Effector CD4-positive, alpha-beta T cell (primary cell): ENCODE measurements at places on chromosomes 6 and 20.

DNA sequence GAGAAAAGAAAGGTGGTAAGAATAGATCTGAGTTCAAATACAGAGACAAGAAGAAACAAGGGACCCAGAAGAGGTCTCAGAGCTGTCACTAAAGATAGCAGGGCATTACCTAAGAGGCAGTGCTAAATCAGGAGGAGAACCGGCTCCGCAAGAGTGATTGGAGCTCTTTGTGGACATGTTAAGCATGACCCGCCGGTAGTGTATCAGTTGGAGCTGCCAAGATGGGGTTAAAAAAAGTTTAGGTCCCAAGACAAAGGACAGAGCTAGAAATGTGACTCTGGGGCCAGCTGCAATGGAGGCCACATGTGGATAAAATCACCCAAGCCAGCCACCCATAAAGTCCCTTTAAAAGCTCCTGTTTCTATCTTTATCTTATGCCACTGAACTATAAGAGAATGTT, 93.4 kb downstream of the MBOAT1 start:
- DNase-seq: no peak

DNA sequence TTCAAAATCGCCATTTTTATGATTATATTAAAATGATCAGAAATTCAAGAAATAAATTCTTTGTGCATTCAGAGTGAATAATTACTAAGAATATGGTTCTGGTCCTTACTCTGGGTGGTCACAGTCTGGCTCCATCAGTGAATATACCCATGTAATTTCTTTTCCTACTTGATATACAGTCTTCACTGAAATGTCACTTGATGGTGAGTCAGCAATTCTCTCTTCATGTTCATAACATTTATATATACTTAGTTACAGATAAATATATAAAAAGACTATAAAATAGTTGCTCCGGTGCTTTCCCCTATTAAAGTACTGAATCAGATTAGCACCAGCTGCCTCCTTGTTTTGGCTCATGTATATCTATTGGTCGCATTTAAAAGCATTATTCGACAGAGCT, 56.4 kb upstream of the MTRF1L start:
- DNase-seq: no peak

- DNase-seq: no peak
Measured at GRCh38 chr20:44394702-44395460, 39.4 kb downstream of the HNF4A start.

GRCh38 chr20:19859444-19859843, 101.4 kb downstream of the RIN2 start:
- DNase-seq: no peak

- no peak for DNase-seq
Measured at GRCh38 chr20:1800777-1801176, 94.4 kb upstream of the SIRPA start.

DNA sequence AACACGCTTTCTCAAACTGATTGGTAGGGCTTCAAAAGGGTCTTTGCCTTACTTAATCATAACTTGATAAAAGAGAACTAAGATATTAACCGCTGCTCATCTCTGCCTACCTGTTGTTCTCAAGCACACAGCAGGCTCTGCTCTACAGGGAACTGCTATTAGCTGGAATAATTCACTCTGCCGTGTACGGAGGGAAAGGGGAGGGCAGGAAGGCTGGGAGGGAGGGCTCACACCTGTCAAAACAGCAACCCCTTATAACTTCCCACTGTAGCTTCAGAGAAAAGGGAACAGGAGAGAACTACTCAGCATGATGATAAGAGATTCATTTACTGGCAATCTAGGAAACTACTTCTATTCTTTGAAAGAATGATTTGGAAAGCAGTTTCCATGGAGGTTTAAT, 75.1 kb downstream of the ZMYND8 start:
- DNase-seq: no peak

- no peak for DNase-seq
Measured at GRCh38 chr20:35111141-35111888, 18.7 kb upstream of the TRPC4AP start.

DNA sequence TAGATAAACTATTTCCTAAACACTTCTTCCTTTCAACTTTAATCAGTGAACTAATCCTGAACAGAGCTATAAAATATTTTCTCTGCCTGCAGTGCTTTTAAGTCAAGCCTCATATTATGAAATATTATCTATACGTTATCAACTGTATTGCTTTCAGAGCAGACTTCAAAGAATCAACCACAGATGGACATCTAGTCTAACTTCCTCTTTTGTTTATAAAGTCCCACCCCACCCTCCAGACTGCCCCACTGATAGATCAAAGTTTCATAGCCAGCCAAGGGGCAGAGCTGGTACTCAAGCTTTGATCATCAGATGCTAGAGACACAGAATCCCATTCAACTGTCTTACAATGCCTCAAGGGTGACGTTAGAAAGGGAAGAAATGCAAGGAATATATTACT, 308.3 kb downstream of the LAMA2 start:
- DNase-seq: no peak

GRCh38 chr6:22298475-22298890, 1.6 kb upstream of the PRL start:
- no peak for DNase-seq
